ENCODE measurements at places on chromosomes 16 and 17. TPM values are rescaled to one million over a fixed set of nuclear protein-coding genes. Genes with fewer than 3 reads are reported as not detected.

Gene CDK3
- total RNA-seq: 3.1 TPM

Gene PTX4
- total RNA-seq: not detected

Gene MRPL38
- total RNA-seq: 60.6 TPM

Gene PSMD3
- 100 TPM for total RNA-seq

Gene RMI2
- total RNA-seq: not detected

Gene PTGES3L
- 0.54 TPM for total RNA-seq

Gene CTNS
- 36.6 TPM for total RNA-seq

Gene TPSG1
- not detected for total RNA-seq

Gene CBX8
- 2.9 TPM for total RNA-seq

Gene C17orf50
- not detected for total RNA-seq

Gene CD19
- total RNA-seq: not detected

Gene KRT33B
- not detected for total RNA-seq

Gene SEZ6L2
- 0.33 TPM for total RNA-seq

Gene KLHL36
- total RNA-seq: 69.6 TPM

Gene ADORA2B
- not detected for total RNA-seq

Gene SLC47A1
- total RNA-seq: 4.3 TPM

Gene C17orf113
- total RNA-seq: 1.9 TPM

Gene CCL4L2
- not detected for total RNA-seq

Gene FZD2
- total RNA-seq: 5.9 TPM

Gene ST6GALNAC1
- 1.6 TPM for total RNA-seq
